ENCODE measurements at places on chromosomes 16 and 17. TPM values are rescaled to one million over a fixed set of nuclear protein-coding genes. Genes with fewer than 3 reads are reported as not detected.

SEZ6 gene
- 0.20 TPM for total RNA-seq

NPIPA3 gene
- 0.70 TPM for total RNA-seq

FBXL16 gene
- total RNA-seq, result 2.2 TPM

TMC8 gene
- total RNA-seq, result 1.1 TPM

DNA sequence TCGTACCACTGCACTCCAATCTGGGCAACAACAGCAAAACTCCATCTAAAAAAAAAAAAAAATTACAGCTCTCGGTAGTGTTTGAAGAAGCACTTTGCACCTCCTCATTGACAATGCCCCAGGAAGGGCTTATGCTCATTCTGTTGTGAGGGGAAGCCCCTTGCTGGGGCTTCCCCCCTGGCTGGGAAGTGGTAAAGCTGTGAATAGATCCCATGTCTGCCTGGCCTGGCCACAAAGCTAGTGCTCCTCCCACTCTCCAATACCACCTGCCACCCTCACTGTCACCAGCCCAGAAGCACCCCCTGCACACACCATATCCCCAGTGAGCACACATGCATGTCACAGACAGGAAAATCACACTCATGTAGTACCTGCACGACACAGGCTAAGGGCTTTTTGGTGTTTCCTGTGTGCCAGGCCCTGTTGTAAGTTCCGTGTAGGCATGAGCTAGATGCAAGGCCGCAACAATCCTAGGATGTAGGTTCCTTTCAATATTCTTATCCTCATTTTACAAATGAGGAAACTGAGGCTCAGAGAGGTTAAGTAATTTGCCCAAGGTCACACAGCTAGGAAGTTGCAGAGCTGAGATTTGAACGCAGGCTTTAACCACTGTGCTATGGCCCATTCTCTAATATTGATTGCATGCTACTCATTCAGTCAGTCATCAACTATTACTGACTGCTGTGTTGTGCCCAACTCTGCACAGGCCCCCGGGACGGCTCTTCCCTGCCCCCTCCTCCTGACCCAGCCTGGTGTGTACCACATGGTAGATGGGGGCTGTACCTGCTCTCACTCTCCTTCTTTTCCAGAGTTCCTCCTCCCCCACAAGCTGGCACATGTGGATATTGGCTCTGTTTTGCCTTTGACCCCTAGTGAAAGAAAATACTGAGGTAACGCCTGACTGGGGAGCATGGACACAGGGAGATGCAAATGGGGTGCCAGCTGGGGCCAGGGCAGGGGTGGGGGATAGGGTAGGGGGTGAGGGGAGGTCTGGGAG, 11.9 kb upstream of the COL1A1 start:
- peaks cover 22% of the 10 kb centered on the region for H3K4me1 ChIP-seq
- no peak overlapping the region for H3K27ac ChIP-seq
- DNase-seq, result peak; percentile 92
- H3K4me3 ChIP-seq, result no peak overlapping the region
- H3K36me3 ChIP-seq, result no peaks in the 10 kb centered on the region

- H3K4me1 ChIP-seq, result no peaks in the 10 kb centered on the region
- no peak overlapping the region for H3K27ac ChIP-seq
- no peaks in the 10 kb centered on the region for H3K36me3 ChIP-seq
- DNase-seq, result peak; percentile 20
- H3K4me3 ChIP-seq, result no peak overlapping the region
- no peaks in the 10 kb centered on the region for H3K27me3 ChIP-seq
Observed at GRCh38 chr16:80899809-80900592, 95.6 kb upstream of the CDYL2 start.

- DNase-seq, result no peak
- H3K4me1 ChIP-seq, result no peaks in the 10 kb centered on the region
- H3K27ac ChIP-seq, result peak overlapping the region; percentile 93
- H3K27me3 ChIP-seq, result no peaks in the 10 kb centered on the region
- peaks cover 28% of the 10 kb centered on the region for H3K36me3 ChIP-seq
Observed at GRCh38 chr16:56931271-56931891, 561 bp upstream of the HERPUD1 start.

GRCh38 chr16:27549464-27549745, 308 bp downstream of the GTF3C1 start:
- H3K27me3 ChIP-seq, result no peaks in the 10 kb centered on the region
- H3K4me3 ChIP-seq, result peak overlapping the region; percentile 99
- no peak overlapping the region for H3K27ac ChIP-seq
- no peak for DNase-seq
- H3K36me3 ChIP-seq, result peaks cover 18% of the 10 kb centered on the region

DNA sequence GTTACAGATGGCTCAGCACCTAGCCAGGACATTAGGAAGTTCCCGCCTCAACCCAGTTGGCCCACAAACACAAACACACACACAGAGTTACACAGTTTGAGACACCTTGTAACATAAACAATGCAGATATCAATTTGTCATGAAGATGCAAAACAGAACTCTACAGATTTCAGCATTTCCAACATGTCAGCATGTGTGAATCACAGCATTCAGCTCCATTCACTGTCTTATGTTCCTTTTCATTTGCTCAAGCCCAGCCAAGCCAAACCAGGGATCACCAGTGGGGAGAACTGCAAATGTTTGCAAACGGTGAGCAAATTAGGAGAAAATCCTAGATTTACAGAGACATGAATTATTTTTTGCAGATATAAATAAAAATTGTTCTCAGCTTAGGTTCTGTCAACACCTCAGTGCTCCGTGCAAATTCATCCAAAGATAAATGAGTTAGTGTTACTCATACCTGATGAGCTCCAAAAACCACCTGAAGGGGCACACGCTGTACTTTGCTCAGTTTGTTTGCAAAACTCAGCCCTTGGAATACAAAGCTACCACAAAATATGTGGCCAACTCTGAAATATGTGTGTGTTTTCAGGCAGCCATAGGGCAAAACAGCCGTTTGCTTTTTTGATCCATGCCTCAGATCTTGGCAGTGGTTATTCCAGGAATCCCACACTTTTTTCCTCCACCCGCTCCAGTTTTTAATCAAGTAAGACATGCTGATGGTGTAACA, 16.3 kb upstream of the COX10 start:
- no peak overlapping the region for H3K27ac ChIP-seq
- H3K4me1 ChIP-seq, result no peaks in the 10 kb centered on the region
- no peaks in the 10 kb centered on the region for H3K36me3 ChIP-seq
- H3K4me3 ChIP-seq, result no peak overlapping the region
- DNase-seq, result no peak
- H3K27me3 ChIP-seq, result no peaks in the 10 kb centered on the region

DNA sequence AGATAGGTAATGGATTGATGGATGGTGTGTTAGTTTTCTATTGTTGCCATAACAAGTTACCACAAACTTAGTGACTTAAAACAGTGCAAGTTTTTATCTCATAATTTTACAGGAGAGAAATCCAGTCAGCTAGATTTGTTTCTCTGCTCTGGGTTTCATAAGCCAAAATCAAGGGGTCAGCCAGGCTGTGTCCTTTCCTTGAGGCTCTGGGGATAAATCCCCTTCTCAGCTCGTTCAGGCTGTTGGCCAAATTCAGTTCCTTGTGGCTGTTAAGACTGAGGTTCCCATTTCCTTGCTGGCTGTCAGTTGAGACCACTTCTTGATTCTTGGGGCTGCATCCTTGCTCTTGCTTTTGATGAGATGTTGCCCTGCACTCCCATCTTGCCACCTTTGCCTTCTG, 204.9 kb upstream of the CDH13 start:
- H3K4me3 ChIP-seq, result no peak overlapping the region
- H3K27me3 ChIP-seq, result peaks cover 8% of the 10 kb centered on the region
- H3K4me1 ChIP-seq, result no peaks in the 10 kb centered on the region
- no peak for DNase-seq

GRCh38 chr16:679814-680624, at the start of gene STUB1:
TSS of gene STUB1 (plus strand) at chr16:680410. CDS start at chr16:680526, 116 bp downstream.
- no peaks in the 10 kb centered on the region for H3K27me3 ChIP-seq
- H3K4me3 ChIP-seq, result peak within 1 kb of the TSS; percentile 91
- peak within 1 kb of the TSS; percentile 70 for H3K27ac ChIP-seq
- H3K36me3 ChIP-seq, result peaks cover 24% of the 10 kb centered on the region
- peak; percentile 99 for DNase-seq

DNA sequence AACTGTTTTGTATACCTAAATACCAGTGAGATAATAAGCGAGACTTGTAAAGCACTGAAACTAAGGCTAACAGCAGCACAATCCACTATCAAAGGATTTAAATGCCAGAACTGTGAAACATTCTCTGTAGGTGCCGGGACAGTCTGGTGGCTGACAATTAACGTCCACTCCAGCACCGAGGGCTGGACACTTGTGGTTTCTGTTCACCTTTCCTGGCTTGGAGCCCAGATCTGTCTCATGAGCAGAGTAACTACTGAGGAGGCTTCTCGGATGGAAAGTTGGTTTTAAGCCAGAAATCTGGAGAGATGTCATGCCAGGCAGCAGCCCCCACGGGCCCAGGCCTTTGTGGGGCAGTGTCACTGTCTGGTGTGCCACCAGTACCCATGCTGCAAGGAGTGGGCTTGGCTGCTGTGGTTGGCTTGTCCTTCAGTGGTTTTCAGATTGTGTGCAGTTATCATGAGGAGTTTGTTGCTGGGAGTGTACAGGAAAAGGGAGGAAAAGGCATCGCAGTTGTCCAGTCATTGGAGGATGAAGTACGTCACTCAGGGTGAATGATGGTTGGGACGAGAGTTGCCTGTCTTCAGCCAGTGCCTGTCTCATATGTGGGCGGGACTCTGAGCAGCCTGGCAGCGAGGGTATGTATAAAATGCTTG, 35.5 kb downstream of the UBN1 start:
- DNase-seq, result no peak
- H3K27me3 ChIP-seq, result no peaks in the 10 kb centered on the region
- H3K4me1 ChIP-seq, result peaks cover 6% of the 10 kb centered on the region
- H3K4me3 ChIP-seq, result no peak overlapping the region
- no peak overlapping the region for H3K27ac ChIP-seq

DNA sequence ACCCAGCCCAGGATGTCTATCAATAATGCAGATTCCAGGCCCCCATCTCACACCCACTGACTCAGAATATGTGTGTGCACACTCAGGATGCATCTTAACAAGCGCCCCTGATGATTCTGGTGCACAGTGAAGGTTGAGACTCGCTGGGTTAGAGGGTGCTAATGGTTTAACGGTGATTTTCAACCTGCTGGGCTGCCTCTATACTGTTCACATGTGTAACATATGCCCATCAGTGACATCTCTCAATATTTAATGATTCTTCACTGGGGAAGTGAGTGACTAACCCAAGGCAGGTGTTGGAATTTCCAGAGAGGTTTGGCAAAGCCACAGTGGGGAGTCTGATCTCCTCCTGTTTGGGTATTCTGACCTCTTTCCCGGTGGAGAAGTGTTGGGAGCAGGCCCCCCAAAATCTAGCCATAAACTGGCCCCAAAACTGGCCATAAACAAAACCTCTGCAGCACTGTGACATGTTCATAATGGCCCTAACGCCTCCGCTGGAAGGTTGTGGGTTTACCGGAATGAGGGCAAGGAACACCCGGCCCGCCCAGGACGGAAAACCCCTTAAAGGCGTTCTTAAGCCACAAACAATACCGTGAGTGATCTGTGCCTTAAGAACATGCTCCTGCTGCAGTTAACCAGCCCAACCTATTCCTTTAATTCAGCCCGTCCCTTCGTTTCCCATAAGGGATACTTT, 4.1 kb upstream of the DOC2B start:
- H3K27me3 ChIP-seq, result peaks cover 47% of the 10 kb centered on the region
- DNase-seq, result no peak
- no peaks in the 10 kb centered on the region for H3K36me3 ChIP-seq
- no peak overlapping the region for H3K4me3 ChIP-seq
- no peak overlapping the region for H3K27ac ChIP-seq

DNA sequence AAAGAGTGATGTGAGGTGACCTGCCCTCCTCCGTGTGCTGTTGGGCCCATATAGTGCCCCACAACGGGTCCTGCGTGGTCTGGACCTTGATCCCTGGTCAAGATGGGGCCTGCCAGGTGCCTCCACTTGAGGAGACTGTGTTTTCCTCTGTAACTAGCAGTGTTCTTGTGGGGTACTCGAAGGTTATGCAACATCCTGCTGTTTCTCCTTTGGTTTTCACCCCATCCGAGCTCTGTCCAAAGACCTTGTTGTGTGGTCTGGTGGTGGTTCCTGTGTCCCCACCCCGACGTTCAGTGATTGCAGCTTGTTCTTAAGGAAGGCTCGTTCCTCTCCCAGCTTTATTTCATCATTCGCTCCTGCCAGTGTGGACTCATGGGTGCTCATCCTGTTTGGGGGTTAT, 38.7 kb upstream of the ZNF750 start:
- peaks cover 3% of the 10 kb centered on the region for H3K4me1 ChIP-seq
- H3K36me3 ChIP-seq, result peaks cover 4% of the 10 kb centered on the region
- H3K27me3 ChIP-seq, result no peaks in the 10 kb centered on the region

All from endodermal cell (in vitro differentiated cells).